Naive thymus-derived CD4-positive, alpha-beta T cell (primary cell): ENCODE measurements at places on chromosomes 7 and 10. TPM values are rescaled to one million over a fixed set of nuclear protein-coding genes. Genes with fewer than 3 reads are reported as not detected.

DNA sequence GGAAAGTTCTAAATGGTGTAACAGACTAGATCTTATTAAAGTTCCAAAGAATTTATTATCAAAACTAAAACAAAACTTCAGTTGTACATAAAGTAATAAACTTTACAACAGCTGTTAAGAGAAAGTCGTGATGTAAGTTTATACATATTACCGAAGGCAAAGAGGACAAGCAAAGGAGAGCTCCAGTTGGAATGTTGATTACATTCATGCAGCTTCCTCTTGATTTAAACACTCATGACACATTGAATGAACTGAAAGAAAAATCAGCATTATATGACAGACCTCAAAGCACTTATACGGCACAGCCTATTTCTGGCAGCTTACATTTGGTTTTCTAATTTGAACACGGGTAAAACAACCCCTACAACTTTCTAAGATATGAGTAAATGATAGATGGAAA, 13.6 kb downstream of the SRI start:
- H3K4me1 ChIP-seq: no peaks in the 10 kb centered on the region
- H3K4me3 ChIP-seq: no peak overlapping the region
- H3K36me3 ChIP-seq: peaks cover 19% of the 10 kb centered on the region
- H3K27me3 ChIP-seq: no peaks in the 10 kb centered on the region
- DNase-seq: no peak

The MUC3A gene
- not detected for total RNA-seq

The SCIN gene
- 0.31 TPM in 1 of 2 replicates, not detected in the other for total RNA-seq

DNA sequence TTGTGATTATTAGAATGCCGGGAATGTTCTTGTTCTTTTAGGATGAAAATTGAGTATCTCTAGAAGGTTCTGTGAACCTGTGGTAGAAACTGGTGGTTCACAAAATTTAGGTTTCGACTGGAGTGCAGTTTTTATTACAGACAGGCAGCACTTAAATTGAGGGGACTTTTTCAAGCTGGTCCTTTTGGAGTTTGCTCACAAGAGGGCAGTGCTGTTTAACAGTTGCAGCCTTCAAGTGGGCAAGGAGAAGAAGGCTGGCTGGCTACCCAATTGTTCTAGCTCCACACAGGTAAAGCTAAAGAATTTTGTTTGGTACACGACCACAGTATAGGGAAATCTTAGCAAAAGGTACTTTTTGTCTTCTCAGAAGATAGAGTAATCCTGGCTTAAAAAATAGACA, 233.6 kb downstream of the SNX13 start:
- peak; percentile 15 for DNase-seq
- H3K27me3 ChIP-seq: no peaks in the 10 kb centered on the region
- H3K27ac ChIP-seq: no peak overlapping the region
- H3K4me1 ChIP-seq: no peaks in the 10 kb centered on the region

DNA sequence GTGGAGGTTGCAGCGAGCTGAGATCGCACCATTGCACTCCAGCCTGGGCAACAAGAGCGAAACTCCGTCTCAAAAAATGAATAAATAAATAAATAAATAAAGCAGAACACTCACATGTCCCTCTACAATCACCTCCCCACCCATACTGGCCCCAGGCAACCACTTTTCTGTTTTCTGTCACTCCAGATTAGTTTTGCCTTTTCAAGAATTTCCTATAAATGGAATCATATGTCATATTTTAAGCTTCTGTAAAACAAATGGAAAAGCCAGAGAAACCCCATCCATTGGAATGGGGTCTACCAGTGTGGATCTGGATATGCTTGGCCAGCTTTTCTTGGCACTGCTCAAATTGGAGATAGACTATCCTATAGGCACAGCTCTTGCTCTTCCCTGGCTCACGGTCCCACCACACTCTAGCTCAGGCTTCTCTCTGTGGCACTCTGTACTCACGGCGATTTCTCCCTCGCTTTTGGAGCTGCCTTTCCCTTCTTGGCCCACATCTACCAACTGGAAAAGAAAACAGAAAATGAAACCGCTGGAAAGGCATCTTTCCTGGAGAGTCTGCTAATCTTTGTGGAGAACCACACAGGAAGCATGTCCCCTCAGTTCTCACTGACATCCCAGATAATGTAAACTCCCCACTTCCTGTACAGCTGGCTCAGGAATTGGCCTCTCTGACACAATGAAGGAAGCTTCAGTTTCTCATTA, 210.1 kb downstream of the JCAD start:
- H3K27me3 ChIP-seq: no peaks in the 10 kb centered on the region
- no peak overlapping the region for H3K27ac ChIP-seq
- no peaks in the 10 kb centered on the region for H3K4me1 ChIP-seq
- DNase-seq: no peak
- H3K36me3 ChIP-seq: no peaks in the 10 kb centered on the region

The IKZF1 gene
- total RNA-seq: 536 TPM

DNA sequence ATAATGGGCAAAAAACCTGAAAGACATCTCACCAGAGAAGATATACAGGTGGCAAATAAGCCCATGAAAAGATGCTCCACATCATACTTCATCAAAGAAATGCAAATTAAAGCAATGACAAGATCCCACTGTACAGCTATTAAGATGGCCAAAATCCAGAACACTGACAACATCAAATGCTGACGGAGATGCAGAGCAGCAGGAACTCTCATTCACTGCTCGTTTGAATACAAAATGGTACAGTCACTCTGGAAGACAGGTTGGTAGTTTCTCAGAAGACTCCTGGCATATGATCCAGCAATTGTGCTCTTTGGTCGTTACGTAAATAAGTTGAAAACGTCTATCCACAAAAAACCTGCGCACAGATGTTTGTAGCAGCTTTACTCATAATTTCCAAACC, 35.5 kb downstream of the KIN start:
- no peak overlapping the region for H3K27ac ChIP-seq
- no peak for DNase-seq
- H3K4me3 ChIP-seq: no peak overlapping the region

GRCh38 chr10:5095687-5096086, 1.5 kb downstream of the AKR1C3 start:
- no peaks in the 10 kb centered on the region for H3K36me3 ChIP-seq
- no peak overlapping the region for H3K4me3 ChIP-seq
- H3K27ac ChIP-seq: no peak overlapping the region
